ENCODE measurements at places on chromosomes 5 and 9.

- no peak for DNase-seq
Measured at GRCh38 chr5:78362220-78362619, 1.8 kb downstream of the SCAMP1 start.

- no peak for DNase-seq
Measured at GRCh38 chr9:126508171-126508591, 105.5 kb upstream of the LMX1B start.

- DNase-seq = no peak
Measured at GRCh38 chr9:7145361-7146069, 387.7 kb downstream of the KDM4C start.

DNA sequence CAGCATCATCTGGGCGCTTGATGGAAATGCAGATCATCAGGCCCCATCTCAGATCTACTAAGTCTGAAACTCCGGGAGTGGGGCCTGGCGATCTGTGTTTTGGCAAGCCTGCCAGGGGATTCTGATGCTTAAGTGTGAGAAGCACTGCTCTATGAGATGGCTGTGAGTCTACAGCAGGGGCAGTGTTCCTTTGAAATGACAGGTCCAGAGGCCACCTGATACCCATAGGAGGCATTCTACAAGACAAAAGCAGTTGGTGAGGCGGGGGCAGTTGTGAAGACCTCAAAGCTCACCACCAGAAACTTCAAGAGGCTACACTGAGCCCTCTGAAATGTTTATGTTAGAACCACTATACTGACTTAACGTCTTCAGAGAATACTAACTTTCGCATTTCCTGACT, 86.9 kb upstream of the SPATA31D4 start:
- DNase-seq = no peak

DNA sequence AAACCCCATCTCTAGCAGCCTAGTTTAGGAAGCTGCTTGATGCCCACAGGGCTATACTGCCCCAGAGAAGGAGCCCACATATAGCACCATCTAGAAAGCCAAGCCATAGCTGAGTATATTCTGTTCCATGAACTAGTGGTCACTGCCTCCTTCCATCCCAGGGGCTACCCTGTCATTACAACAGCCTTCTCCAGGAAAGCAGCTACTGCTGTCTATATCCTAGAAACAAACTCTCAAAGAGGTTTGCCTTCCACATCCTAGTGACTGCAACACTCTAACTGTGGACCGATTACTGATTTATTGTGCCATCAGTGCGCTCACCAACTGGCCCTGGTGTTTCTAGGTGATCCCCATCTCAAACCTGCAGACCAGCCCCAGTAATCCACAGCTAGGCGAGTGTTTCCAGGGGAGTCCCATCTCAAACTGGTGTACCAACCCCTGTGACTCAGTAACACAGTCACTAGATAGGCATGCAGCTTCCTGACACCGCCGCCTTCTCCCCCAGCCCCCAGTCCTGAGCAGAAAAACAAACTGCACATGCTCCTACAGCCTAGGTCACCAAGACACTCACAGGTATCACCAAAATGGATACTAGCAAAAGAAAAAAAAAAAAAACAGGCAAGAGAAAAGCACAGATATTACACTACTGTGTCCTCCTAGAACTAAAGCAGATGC, 14.8 kb downstream of the SPTLC1 start:
- no peak for DNase-seq

GRCh38 chr9:106059886-106060285, 365.5 kb downstream of the TMEM38B start:
- DNase-seq = no peak

GRCh38 chr5:173866243-173866857, 21.8 kb upstream of the CPEB4 start:
- DNase-seq = no peak

DNA sequence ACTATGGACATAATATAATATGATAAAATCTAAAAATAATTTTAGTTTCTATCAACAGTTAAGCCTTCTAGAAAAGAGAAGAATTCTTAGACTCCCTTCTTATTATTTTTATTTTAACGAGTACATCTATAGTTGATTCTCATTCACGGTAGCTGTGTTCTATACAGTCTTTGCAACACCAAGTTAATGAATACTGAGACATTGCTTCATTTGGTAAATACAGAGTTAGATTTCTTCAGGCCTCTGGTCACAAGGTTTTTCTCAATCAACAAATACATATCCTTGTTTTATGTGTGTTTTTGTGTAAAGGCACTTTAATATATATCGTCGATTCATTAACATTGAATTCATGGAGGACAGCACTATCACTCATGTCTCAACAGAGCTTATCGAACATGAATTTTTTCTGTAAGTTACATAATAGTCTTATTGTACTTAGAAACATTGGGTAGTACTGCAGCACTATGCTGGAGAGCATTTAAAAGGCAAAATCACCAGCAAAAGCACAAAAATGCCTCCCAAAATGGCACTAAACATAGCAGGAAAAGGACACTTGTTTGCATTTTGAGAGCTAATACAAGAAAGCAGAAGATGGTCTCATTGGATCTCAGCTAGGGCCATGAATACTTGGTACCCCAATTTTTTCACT, 239.0 kb downstream of the FGF10 start:
- no peak for DNase-seq

GRCh38 chr9:116282597-116282996, 129.0 kb downstream of the PAPPA start:
- no peak for DNase-seq

GRCh38 chr5:103487218-103487617, 75.4 kb downstream of the NUDT12 start:
- DNase-seq = no peak

- DNase-seq = no peak
Measured at GRCh38 chr9:89536145-89536574, 38.2 kb upstream of the SEMA4D start.

- DNase-seq = no peak
Measured at GRCh38 chr9:99820685-99821395, 845 bp upstream of the NR4A3 start.

DNA sequence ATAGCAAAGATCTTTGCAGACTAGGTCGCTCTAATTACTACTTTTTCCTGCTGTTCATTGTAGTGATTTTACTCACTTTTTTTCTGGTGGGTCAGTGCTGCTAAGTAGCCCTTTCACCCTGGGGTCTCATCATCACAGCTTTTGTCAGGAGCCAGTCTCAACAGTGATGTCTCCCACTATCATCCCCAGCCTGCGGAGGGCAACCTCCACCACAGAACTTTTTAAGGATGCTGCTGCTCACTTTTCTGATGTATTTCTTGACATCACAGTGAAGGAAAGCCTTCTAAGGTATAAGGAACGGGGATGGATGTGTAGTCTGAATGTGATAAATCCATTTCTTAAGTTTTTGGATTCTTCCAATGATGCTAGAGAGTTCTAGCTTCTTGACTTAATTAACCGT, 242.5 kb upstream of the RIOK2 start:
- no peak for DNase-seq

GRCh38 chr5:146428658-146429057, 18.5 kb upstream of the TCERG1 start:
- no peak for DNase-seq

- DNase-seq = no peak
Measured at GRCh38 chr5:79560771-79561524, 47.0 kb upstream of the HOMER1 start.

DNA sequence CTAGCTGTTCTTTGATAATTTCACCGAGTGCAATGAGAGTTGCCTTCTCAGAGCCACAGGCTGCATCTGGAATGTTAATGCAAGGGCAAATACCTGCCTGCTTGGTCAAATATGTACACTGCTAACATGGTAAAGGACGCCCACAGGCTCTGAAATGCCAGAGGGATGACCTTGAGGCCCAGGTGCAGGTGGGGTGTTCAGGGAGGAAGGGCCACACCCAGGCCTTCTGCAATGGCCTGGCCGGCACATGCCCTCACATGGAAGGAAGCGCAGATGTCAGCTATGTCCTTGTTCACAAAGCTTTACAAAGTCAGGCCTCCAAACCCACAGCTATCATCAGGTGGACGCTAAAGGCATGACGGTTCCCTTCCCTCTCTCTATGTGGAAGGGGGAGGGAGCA, 48.6 kb downstream of the HRH2 start:
- no peak for DNase-seq

DNA sequence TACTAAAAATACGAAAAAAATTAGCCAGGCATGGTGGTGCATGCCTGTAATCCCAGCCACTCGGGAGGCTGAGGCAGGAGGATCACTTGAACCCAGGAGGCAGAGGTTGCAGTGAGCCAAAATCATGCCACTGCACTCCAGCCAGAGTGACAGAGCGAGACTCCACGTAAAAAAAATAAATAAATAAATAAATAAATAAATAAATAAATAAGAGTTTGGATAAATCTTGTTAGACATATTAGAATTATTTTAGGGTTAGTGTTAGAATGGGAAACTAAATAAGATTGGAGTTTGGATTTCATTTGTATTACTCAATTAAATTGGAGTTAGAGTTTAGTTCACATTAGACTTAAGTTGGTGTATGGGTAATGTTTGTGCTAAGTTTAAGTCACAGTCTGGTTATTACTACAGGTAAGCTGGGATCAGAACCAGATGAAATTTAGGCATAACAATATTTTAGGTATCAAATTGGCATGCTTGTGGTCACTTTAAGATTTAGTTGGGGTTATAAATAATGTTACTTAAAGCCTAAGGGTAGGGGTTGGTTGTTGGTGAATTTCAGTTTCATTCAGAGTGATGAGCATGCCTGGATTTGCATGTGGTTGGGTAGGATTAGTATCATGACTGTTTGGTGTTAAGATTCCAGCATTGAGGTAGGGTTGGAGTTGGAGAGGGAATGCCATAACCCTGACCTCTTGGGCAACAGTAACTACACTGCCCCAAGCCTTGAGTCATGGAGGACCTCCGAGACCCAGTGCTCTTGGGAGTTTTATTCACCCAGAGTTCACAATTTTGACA, 3.3 kb downstream of the OR5C1 start:
- DNase-seq = no peak

DNA sequence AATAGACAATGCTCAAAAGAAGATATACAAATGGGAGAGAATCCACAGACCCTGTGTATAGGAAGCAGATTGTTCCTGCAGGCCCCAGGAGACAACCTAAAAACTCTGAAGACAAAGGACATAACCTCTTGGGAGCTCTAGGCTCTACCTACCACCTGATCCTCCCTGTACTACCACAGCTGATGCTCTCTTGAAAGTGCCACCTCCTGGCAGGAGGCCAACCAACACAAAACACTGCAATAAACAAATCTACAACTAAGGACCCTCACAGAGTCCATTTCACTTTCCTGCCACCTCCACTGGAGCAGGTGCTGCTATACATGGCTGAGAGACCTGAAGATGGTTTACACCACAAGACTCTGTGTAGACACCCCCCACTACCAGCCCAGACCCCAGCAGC, 49.0 kb downstream of the STARD4 start:
- no peak for DNase-seq

DNA sequence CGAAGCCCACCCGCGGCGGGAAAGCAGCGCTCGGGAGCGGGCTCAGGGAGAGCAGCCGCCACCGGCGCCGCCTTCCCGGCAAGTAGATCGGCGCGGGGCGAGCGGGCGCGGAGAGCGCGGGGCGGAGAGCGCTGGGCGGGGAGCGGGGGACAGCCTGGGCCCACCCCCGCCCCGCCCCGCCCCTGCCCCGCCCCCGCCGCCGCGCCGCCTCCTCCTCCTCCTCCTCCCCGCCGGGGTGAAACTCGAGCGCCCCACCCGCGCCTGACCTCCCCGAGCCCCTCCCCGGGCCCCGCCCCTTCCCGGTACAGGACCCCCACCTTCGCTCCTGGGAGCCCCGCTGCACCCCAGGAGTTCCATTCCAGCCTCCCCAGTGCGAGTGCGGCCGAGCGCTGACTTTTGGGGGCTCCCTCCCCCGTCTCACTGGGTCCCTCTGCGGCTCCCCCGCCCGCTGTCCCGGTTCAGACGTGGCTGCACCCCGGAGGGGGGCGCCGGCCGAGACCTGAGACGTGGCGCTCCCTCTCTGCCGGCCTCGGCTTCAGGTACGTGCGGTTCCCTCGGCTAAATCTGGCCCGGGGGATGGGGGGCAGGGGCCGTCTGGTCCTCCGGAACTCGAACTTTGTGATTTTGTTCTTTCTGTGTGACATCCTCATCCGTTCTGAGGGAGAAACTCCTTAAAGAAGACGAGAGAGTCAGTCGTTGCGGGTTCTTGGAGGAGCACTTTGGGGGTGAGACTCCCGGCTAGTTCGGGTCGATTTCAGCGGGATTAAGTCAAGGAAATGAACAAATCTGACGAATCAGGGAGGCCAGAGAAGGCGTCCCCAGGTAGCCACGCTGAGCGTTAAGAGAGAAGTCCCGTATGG, at the start of gene SEMA5A:
Gene SEMA5A, minus strand, starts transcription at position 84 of the 860 bp plus-strand sequence. CDS start 166,129 bp downstream, outside the sequence.
- peak; percentile 84 for DNase-seq

DNA sequence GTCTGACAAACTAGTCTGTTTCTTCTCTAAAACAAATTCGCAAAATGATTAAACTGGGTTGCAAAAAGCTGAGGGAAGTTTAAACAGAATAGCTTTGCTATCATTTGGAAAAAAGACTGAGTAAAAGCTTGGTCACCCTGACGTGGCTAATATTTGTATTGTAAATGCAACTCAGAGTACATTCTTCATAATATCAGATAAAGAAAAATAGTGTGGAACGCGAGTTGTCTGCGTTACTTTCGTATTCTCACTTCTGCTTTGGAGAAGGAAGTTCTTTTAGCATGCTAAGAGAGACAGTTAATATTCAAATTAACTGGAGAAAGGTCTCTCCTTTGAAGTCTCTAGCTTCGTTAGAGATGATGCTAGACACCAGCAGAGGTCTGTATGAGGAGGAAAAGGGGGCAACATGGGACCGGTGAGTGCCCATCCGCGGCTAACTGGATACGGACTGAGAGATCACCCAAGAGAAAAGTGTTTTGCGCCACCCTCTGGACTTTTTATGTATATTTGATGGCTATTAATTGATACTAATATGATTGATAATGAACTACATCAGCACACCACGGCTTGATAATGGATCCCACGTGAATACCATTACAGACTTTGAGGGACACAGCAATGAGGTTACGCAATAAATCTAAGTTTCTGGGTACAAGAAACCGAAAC, 2.9 kb upstream of the CNTRL start:
- DNase-seq = no peak
